ENCODE measurements at places on chromosomes 6 and 20.

- no peak for DNase-seq
These were observed 158.1 kb downstream of the DTNBP1 start for GRCh38 chr6:15504581-15505350.

DNA sequence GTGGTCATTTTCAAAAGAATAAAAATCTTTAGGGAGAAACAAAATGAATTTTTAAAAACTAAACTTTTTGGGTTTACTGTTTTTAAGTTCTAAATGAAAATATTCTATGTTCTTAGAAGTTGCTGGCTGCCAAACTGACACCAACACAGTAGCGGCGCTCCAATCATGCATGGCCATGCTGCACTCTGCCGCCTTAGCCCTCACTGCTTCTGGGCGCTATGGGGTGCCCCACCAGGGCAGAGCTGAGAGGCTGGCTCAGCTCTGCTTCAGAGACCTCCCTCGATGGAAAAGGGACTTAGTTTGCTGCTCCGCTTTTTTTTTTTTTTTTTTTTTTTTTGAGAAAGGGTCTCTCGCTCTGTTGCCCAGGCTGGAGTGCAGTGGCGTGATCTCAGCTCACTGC, 20.9 kb downstream of the EZR start:
- no peak for DNase-seq

DNA sequence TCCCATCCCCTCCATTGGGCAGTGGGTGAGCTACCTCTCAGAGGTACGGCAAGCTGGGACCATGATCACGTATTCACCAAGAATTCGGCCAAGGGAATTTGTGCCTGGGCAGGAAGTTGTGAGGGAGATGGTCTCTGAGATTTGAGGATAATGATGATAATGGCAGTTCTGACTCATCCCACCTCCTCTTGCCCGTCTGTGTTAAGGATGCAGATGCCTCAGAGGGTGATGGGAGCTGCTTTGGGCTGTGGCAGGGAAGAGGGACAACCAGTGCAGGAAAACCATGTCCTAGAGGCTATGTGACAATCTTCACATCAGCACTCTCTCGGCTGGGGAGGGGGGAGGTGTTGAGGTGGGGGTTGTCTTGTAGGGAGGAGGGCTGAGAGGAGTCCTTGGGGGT, 4.3 kb downstream of the TGM6 start:
- DNase-seq = no peak

- no peak for DNase-seq
These were observed 173.4 kb downstream of the ARID1B start for GRCh38 chr6:156950531-156950930.

DNA sequence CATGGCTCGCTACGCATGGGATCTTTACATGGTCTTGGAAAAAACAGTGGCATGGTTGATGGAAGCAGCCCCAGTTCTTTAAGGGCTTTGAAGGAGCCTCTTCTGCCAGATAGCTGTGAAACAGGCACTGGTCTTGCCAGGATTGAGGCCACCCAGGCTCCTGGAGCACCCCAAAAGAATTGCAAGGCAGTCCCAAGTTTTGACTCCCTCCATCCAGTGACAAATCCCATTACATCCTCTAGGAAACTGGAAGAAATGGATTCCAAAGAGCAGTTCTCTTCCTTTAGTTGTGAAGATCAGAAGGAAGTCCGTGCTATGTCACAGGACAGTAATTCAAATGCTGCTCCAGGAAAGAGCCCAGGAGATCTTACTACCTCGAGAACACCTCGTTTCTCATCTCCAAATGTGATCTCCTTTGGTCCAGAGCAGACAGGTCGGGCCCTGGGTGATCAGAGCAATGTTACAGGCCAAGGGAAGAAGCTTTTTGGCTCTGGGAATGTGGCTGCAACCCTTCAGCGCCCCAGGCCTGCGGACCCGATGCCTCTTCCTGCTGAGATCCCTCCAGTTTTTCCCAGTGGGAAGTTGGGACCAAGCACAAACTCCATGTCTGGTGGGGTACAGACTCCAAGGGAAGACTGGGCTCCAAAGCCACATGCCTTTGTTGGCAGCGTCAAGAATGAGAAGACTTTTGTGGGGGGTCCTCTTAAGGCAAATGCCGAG, 78.2 kb downstream of the ASXL1 start:
- DNase-seq = no peak

DNA sequence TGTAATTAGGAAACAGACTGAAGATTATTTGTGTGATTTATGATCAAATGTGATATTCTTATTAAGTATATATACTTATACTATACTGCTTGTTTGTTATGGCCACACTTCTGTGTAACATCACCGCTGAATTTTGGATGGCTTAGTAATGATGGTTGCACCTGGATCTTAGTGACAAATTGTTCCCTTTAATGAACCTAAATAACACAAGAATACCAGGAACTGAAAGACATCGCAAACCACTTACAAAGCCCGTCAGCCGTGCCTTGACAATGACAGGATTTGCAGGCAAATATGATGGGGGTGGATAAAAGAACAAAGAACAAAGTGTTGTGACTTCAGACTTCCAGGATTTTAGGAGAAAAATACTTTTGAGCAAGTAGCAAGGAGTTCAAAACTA, 67.1 kb downstream of the LAMP5 start:
- no peak for DNase-seq

- no peak for DNase-seq
These were observed 27.7 kb upstream of the LAMA4 start for GRCh38 chr6:112281821-112282615.

- DNase-seq = no peak
These were observed 54.7 kb downstream of the TRAM2 start for GRCh38 chr6:52522151-52522626.

- no peak for DNase-seq
These were observed 9.8 kb downstream of the SNPH start for GRCh38 chr20:1275919-1276318.

GRCh38 chr6:73375216-73375615, 5.5 kb upstream of the OOEP start:
- DNase-seq = no peak

DNA sequence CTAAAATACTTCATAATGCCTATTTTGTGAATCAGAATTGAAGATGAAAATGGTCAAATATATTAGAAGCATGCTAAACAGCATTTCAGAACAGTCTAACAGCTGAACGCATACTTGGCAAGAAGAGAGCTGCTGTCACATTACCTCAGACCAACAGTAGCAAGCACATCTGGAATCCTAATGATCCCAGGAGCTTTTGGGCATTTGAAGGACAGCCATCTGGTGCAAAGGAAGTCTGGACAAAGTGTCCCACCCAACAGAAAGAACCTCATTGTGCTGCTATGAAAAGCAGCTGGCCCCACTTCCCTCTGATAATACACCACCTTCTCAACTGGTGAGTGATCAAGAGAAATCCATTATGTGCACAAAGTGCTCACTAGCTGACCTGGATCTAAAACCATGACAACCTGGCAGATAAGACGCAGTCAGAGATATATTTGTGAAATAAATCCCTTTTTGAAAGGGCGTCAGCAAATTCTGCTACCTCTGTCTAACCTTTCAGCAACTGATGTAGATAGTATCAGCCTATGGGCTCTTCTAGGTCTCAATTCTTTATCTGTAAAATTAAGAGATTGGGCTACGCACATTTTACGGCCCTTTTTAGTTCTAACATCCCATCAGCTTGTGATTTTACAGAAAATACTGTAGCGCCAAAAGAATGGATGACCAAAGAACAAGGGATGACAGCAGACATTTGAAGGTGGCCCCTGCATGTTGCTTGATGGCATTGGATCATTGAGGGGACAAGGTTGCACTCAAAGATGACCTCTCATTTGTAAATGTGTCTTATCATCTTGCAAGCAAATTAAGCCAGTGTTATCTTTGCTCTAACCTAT, 78.7 kb downstream of the SGK1 start:
- no peak for DNase-seq

Data from activated CD4-positive, CD25-positive, alpha-beta regulatory T cell (primary cell).